ENCODE measurements at places on chromosomes 7 and 10. TPM values are rescaled to one million over a fixed set of nuclear protein-coding genes. Genes with fewer than 3 reads are reported as not detected.

GRCh38 chr7:30323006-30323355 is 38.6 kb downstream of the ZNRF2 start:
- H3K4me3 ChIP-seq: no peak overlapping the region
- H3K4me1 ChIP-seq: peaks cover 21% of the 10 kb centered on the region
- no peak overlapping the region for H3K27ac ChIP-seq
- no peak for DNase-seq
- H3K36me3 ChIP-seq: no peaks in the 10 kb centered on the region

The SLC26A3 gene
- total RNA-seq: not detected

The MBL2 gene
- not detected for total RNA-seq

- H3K36me3 ChIP-seq: no peaks in the 10 kb centered on the region
- H3K4me3 ChIP-seq: no peak overlapping the region
- no peak overlapping the region for H3K27ac ChIP-seq
- H3K27me3 ChIP-seq: no peaks in the 10 kb centered on the region
Observed at GRCh38 chr10:23406409-23406808, 32.5 kb upstream of the OTUD1 start.

GRCh38 chr10:124568848-124569622 is 107.4 kb downstream of the LHPP start:
- H3K4me3 ChIP-seq: no peak overlapping the region
- no peaks in the 10 kb centered on the region for H3K27me3 ChIP-seq
- peak; percentile 17 for DNase-seq
- peaks cover 14% of the 10 kb centered on the region for H3K4me1 ChIP-seq

The FAM171A1 gene
- total RNA-seq: 9.3 TPM
